Mesenteric fat pad (tissue), 1 donor: ENCODE measurements at places on chromosomes 16 and 17. TPM values are rescaled to one million over a fixed set of nuclear protein-coding genes. Genes with fewer than 3 reads are reported as not detected.

PRSS21 gene
- total RNA-seq, result not detected

CSHL1 gene
- total RNA-seq, result not detected

SLC47A1 gene
- 7.0 TPM for total RNA-seq

TMEM100 gene
- 36.8 TPM for total RNA-seq

B3GNT9 gene
- total RNA-seq, result 14.0 TPM

GRCh38 chr17:52837492-52837891 is 679.0 kb upstream of the CA10 start:
- no peak for DNase-seq

- no peak for DNase-seq
Measured at GRCh38 chr17:18143044-18143936, 34.7 kb downstream of the MYO15A start.

DNA sequence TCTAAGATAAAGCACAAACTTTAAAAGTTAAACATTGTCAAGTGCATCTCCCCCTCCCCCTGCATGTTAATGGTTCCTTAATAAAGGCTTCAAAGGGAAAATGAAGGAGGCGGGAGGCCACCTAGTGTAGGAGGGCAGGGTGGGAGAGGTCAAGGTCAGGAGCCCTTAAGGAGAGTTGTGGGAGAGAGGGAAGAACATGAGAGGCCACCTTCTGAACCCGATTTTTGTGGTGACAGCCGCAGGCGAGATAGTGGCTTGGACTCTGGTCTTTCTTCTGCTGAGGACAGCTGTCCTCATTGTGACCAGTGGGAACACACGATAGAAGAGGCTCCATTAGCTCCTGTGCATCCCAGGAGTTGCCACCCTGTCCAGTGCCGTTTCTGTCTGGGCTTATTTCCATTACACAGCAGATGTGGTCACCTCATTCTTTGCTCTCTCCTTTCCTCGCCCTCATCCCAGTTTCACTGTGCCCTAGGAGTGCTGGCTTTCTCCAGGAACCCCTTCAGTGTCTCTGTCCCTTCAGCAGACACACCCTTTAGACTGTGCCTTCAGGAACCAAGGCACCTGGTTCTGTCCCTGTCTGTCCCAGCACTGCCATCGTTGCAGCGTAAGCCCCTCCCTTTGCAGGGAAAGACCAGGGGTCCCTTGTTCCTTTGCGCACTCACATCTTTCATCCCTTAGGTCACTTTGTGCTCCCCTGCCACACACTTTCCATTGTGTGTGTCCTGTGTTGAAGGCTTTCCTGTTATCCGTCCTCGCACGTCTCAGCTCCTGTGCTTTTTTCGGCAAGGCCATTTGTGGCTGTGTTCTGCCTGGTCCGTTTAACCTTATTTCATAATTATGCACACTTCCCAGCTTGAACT is 7.5 kb downstream of the SEC14L1 start:
- no peak for DNase-seq

- no peak for DNase-seq
Measured at GRCh38 chr16:35377142-35377541, 1917.7 kb downstream of the TP53TG3F start.

- no peak for DNase-seq
Measured at GRCh38 chr16:86761111-86762031, 183.0 kb downstream of the FOXL1 start.

GRCh38 chr16:69190598-69190997 is 3.6 kb downstream of the SNTB2 start:
- DNase-seq, result no peak

- no peak for DNase-seq
Measured at GRCh38 chr16:52786091-52786490, 239.1 kb upstream of the TOX3 start.

DNA sequence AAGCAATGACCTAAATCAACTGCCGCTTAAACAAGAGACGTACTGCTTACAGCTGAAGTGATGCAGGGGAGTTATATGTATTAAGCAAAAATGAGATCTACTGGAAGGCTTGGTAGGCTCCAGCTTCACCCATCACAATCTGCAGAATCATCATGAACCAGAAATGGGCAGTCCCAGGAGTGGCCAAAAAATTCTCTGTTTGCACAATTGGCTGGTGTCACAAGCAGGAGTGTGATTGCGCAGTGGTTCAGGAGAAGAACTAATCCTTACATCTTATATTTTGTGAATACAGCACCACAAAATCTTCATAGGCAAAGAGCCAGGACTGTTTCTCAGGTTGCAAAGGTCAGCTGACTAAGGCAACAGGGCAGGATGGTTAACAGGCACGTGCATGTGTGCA is 75.9 kb downstream of the CES1 start:
- no peak for DNase-seq

DNA sequence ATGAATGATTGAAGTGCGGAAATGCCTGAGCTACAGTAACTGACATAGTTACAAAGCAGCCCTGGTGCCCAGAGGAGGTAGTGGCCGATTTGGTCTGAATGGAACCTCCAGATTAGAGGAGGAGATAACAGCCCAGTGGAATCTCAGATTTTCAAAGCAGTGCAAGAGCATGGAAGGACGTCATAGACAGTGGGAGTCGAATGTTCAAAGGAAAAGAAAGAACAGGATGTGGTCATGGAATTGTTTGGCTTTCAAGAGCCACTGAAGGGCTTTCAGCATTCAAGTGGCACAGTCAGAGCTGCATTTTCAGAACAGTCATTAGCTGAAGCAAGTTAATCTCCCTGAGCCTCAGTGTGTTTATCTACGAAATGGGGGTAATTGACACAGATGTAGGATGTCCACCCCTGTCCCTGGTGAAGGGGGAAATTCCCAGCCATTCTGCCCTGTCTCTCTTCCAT is 104.6 kb upstream of the CACNG3 start:
- DNase-seq, result no peak

DNA sequence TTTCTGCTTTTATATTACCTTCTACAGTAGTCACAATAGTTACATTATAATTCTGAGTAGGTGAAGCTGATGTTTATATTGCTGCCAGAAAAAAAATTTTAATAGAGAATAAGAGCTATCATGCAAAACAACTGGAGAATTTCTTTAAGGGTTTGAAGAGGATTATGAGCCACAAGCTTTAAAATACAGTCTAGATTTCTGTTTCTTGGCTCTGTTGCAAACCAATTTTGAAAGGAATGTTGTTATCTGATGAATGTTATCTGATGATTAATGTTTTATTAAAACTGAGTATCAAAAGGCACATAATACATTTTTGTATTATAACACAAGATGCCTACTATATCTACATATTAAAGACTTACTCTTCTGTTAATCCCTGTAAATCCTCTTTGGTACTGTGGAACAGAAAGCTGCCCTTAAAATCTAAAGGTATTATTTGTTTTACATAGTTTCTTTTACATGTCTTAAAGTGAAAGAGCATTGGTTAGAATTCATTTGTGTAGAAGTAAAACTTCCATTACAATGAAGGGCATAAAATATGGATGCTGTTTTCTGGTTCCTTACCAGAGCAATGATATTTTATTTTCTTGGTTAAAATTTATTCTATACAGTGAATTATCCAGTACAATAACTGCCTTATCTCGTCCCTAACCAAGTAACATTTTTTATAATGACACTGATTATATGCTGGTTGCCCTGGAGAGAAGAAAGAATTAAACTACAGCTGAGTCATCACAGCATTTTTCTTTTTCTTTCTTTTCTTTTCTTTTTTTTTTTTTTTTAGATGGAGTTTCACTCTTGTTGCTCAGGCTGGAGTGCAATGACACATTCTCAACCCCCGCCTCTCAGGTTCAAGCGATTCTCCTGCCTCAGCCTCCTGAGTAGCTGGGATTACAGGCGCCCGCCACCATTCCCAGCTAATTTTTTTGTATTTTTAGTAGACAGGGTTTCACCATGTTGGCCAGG is 205.7 kb downstream of the TANC2 start:
- no peak for DNase-seq

- no peak for DNase-seq
Measured at GRCh38 chr16:82631701-82632685, 5.2 kb downstream of the CDH13 start.

DNA sequence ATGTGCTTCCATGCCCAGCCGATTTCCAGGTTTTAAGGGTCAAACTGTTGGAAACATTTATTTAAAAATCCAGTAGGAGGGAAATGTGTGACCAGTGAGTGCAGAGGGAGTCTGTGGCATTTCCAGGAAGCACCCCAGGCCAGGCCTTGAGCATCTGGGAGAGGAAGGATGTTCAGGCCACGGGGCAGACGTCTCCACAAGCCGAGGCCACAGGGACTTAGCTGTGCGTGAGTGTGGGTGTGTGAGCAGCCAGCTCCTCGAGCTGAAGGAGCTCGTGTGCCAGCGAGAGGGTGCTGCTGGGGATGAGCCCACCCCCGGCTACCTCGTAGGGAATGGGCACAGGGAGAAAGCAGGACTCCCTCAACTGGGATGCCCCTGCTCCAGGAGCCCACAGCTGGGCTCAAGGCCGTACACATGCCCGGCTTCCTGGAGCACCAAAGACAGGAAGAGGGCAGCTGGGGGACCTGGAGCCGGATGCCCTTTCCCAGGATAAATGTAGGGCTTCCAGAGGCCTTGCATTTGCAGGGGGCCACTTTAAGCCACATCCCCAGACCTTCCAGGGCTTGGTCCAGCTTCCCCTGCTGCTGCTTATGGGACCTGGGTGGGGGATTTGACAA is 12.5 kb downstream of the NPTX1 start:
- no peak for DNase-seq
